SJSA1 (cell line): ENCODE measurements at places on chromosomes 5 and 9.
A peak's percentile ranks its signal among the peaks of the same experiment; 100 is the strongest.

- no peak for DNase-seq
Observed at GRCh38 chr9:110950041-110950645, 88.1 kb downstream of the LPAR1 start.

DNA sequence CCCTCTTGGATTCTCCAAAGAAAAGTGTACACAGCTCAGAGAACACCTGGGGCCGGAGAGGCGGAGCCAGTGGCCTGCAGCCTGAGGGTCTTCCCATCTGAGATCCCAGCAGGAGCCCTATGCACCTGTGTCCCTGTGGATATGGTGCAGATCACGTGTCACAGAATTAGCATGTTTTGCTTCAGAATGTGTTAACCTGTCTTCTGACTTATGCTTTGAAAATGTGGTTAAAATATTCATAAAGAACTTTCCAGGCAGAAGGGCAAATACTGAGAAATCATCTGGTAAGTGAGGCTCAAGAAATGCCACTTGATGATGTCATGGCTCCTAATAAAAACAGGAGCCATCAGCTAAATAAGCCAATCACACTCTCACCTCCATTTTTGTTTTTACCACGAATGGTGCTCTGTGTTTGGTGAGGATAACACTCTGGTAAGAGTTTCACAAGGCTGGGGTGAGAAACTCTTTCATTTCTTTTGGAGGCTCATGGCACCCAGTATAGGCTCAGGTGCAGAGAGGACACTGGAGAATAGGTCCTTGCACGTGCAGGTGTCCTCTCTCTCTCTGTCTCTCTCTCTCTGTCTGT is 279.8 kb downstream of the FSTL4 start:
- no peak for DNase-seq

DNA sequence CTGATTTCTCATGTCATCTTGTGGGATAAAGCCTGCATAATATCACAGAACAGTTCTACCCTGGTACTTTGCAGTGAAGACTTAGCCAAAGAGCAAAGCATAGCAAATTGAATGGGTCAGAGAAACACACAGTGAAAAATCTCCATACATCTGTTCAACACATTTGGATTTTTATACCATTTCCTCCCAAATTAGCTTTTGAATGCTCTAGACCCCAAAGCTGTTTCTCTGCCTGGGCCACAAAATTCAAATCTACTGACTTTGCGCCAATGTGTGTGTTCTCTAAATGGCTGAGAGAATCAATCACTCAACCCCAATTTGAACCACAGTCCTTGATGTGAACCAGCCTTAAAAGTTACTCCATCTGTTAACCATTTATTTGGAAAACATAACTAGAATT is 236.9 kb upstream of the NFIL3 start:
- no peak for DNase-seq

- peak; percentile 93 for DNase-seq
Observed at GRCh38 chr9:96217754-96218693, 84.0 kb downstream of the HSD17B3 start.

DNA sequence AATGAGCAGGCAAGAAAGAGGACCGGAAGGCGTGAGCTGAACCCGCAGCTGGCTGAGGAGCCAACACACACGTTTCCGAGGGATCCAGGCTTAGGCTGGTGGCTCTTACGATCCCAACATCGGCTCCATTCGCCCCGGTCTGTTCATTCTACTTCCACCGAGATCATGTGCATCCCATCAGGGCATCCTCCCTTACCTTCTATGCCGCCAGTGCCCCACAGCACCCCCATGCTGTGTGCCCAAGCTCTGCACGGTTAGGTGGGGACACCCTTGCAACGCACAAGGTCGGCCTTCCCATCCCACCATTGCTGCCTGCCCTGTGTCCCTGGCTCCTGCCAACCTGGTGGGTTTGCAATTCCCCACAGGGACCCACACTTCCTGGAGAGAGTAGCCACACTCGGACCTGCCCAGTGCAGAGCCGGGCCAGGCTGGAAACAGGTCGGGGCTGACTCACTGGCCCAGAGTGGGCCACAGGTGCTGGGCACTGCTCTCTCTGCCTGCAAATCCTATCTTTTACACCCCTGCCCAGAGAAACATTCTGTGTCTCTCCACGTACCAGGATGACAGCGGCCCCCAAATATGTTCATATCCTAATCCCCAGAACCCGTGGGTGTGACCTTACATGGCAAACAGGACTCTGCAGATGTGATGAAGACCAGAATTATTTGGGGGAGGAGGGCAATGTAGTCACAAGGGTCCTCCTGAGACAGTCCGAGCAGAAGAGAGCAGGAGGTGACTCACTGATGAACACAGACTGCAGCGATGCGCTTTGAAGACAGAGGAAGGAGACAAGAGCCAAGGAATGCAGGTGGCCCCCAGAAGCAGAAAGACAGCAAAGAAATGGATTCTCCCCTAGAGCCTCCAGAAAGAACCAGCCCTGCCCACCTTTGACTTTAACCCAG is 182.2 kb downstream of the AUH start:
- peak; percentile 52 for DNase-seq

- DNase-seq, result peak; percentile 13
Observed at GRCh38 chr5:94849821-94850736, 231.6 kb downstream of the SLF1 start.

DNA sequence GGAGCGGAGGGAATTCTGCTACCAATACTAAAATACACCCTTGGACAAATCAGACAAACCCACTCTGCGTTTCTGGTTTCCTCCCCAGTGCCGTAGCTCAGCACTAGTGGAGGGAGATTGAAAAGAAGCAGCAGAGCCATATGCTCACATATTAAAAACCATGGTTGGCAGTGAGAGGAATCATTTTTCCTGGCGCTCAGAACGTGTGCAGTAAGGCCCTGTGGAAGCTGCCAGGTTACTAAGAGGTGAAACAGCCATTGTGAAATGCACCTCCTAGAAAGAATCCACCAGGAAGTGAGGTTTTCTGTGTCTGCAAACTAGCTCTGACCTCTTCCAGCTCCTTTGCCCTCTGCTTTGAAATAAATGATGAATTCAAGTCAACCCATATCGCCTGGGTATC is 177.2 kb downstream of the ERCC6L2 start:
- DNase-seq, result no peak

DNA sequence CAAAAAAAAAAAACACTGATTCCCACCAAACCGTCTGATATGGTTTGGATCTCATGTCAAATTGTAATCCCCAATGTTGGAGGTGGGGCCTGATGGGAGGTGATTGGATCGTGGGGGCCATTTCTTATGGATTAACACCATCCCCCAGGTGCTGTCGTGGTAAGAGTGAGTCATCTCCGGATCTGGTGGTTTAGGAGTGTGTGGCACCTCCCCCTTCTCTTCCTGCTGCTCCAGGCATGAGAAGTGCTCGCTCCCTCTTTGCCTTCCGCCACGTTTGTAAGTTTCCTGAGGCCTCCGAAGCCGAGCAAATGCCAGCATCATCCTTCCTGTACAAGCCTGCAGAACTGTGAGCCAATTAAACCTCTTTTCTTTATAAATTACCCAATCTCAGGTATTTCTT is 45.2 kb downstream of the HSD17B3 start:
- no peak for DNase-seq

DNA sequence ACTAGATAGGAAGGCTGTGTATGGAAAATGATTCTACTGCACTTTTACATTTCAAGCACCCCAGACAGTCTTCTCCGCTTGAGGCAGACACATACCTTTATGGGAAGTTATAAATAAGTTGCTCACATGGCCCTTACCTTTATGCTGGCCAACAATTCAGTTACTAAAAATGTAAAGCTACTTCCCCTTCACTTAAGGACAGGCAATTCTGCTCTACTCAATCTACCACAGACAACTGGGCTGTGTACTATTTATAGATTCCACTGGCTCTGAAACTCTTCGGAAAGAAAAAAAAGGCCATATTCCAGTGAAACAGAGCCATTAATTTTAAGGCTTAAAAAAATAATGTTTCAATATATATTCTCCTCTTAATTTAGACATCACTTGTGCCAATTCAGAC is 59.4 kb downstream of the ELAVL2 start:
- no peak for DNase-seq

DNA sequence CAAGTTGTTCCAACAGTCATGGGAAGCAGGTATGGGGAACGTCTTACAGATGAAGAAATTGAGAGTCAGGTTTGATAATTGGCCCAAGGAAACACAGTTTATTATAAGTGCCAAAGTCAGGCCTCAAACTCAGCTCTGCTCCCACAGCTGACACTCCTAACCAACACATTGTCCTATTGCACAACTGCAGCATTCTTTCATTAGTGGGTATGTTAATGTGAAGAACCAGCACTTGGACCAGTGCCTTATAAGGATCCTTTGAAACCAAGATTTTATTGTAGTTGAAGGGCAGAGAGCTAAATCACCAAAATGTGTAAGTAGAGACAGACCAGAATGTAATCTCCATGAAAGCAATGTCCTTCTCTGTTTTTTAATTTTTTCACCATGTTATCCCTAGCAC is 56.1 kb downstream of the GRIA1 start:
- no peak for DNase-seq

GRCh38 chr5:9148242-9148641 is 397.6 kb downstream of the SEMA5A start:
- DNase-seq, result no peak

- DNase-seq, result no peak
Observed at GRCh38 chr9:87855061-87855460, 27.6 kb upstream of the SPATA31E1 start.

GRCh38 chr9:33817327-33818166 is 587 bp downstream of the UBE2R2 start:
- peak; percentile 67 for DNase-seq

DNA sequence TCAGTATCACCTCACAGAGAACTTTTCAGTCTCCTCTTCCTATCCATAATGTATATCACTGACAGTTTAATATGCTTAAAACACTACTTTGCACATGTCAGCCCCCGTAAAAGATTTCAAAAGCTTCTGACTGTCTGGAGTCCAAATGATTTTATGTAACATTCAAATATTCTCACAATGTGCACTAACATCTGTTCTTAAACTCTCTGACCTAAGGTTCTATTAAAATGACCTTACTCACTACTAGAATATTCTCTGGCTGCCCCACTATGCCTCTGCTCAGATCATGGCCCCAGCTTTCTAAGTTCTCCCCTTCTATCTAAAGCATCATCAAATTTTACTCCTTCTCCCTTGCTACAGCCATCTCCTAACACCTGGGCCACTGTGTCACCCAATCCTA is 52.5 kb downstream of the AP3B1 start:
- DNase-seq, result no peak

DNA sequence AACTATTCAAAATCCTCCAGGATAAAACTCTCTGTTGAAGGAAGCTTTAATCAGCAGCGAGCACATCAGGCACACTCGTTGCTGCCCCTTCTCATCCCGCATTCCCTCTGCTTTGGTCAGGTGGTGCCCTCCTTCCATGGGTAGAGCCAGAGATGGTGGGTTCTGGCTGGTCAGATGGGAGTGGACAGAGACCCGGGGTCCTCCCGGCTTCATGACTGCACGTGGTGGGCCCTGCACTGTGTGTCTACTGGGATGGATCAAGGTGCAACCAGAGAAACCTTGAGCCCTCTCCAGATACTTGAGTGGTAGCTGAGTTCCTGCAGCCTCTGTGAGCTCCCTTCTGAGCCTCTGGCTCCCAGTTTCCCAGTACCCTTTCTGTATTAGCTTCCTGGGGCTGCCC is 36.3 kb downstream of the ROPN1L start:
- no peak for DNase-seq

GRCh38 chr5:35777358-35778087 is 79.2 kb upstream of the IL7R start:
- peak; percentile 59 for DNase-seq

GRCh38 chr5:92635001-92635461 is 946.0 kb downstream of the NR2F1-AS1 start:
- DNase-seq, result no peak

DNA sequence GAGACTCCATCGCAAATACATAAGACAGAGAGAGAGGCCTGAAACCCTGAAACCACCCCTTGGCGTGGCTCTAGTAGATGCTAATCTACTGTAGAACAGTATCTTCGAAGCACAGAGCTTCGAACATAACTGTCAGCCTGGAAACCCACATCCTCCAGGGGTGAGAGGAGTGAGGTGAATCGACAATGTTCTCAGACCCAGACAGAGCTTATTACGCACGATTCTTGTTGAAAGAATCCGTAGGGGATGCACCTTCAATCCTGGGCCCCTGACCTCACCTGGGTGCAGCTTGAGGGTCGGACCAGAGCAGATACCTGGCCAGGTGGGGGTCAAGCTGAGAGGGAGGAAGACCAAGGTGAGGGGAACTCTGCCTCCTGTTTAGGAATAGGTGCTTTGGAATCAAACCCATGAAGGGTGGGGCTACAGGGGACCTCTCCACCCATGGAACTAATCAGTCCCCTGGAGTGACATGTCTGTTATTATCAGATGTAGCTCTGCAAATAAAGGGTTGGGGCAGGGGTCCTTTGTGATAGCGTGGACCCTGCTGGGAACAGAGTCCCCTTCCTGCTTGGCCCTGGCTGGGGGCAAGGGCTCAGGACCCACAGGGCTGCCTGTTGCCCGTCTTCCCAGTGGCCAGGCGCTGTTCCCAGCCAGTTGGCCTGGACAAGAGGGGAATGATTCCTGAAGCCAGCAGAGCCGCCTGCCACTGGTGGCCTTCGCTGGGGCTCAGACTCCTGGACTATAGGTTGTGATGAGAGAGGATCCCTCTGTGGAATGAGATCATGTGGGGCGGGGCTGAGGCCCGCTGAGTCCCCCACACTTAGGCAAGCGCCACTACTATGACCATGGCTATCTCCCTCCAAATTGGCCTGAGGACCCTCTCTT is 41.2 kb downstream of the DBH start:
- no peak for DNase-seq

GRCh38 chr9:95024097-95024671 is 293.3 kb downstream of the FANCC start:
- no peak for DNase-seq

DNA sequence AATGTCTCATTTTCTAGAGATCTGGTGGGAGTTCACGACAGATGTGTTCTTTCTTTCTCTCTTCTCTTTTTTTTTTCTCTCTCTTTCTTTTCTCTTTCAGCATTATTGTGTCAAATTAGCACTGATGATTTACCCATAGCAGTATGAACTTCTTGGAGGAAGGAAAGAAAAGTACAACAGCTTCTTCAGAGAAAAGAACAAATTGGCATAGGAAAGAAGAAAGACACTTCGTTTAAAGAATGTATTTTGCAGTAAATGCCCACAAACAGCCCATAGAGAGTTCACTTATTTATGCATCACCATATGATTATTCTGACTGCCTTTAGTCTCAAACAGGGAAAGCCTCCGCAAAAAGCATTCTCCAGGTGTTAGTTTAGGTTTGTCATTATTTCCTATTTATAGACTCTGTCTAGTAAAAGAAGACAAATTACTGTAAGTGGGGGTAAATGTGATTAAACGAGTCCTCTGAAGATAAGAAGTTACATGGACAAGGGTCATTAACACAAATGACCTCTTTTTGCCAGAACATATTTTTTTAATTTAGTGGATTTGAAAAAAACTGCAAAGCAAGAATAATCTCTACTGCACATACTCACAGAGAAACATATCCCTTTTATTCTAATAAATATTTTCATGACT is 68.0 kb downstream of the POU5F2 start:
- DNase-seq, result no peak

GRCh38 chr9:38000332-38000731 is 68.7 kb downstream of the SHB start:
- no peak for DNase-seq

DNA sequence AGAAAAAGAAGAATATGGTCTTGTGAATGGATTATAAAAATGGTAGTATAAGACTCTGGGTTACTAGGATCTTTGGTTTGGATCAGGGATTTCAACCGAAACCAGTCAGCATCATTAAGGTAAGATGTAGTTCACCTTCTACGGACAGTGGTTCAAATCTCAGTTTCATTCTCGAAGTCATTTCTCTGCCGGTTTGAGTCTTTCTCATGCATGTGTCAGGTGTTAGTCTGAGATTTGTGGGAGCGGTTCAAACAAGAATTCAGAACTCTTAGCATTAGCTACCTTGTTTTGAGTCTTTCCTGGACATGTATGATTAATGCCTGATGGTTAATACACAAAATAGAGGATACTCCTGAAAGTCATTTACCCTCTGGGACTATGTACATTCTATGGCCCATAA is 735.9 kb upstream of the NUDT12 start:
- no peak for DNase-seq
